KG1 (cell line): ENCODE measurements at places on chromosomes 5 and 9.

GRCh38 chr5:16565118-16565517 is 51.7 kb downstream of the RETREG1 start:
- DNase-seq: no peak

DNA sequence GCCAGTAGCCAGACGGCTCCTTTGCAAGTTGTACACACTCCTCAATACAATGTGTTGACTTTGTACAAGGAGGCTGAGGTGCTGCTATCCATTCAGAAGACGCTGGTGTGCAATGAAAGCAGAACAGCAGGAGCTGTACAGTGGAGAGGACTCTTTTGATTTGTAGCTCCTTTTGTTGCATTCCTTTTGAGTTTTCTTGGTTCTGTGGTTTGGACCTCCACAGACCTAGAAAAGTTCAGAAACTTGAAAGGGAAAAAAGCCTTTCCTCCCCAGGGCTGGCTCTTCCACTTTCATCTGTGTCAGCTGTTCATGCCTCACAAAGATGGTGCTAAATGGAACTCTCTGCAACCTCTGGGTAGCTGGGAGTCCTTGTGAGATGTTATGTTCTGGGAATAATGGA is 117.4 kb downstream of the MAT2B start:
- no peak for DNase-seq

DNA sequence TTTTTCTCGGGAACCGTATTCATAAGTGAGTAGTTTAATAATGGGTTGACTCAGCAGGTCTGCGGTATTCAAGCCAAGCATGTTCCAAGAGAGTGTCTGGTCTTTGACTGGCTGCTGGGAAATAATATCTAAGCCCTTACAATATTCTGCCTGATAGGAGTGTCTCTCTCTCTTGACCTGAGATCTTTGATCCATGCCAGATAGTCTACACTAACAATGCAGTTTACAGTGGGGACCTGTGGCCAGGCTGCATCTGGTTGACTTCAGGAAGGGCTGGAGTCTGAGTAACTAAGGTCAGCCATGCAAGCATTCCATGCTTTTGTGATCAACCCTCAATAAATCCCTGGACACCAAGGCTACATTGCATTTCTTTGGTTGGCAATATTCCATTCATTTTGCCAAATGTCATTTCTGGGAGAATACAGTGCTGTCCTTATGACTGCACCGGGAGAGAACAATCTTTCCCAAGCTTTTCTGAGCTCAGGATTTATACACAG is 195.5 kb downstream of the SEMA5A start:
- DNase-seq: no peak

DNA sequence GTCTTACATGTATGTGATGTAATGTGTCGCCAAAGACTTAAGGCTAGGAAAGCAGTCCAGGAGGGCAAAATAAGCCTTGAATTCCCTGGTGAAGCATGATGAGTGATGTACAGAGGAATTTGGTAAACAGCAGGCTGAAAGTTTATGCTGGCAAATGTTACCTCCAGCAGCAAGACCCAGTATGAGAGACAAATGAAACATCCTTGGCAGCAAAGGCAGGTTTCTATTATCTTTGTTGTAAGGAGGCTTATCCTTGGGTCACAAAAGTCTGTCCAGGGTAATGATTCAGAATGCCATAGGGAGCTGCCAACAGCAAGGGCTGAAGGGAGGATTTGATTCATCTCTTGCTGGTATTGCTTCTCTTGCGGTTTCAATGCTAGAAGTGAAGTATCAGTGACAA is 75.9 kb upstream of the HTR4 start:
- no peak for DNase-seq

DNA sequence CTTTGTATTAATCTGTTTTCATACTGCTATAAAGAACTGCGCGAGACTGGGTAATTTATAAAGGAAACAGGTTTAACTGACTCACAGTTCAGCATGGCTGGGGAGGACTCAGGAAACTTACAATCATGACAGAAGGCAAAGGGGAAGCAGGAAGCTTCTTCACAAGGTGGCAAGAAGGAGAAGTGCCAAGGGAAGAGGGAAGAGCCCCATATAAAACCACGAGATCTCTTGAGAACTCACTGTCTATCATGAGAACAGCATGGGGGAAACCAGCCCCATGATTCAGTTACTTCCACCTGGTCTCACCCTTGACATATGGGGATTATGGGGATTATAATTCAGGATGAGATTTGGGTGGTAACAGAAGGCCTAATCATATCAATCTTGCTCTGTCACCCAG is 60.9 kb upstream of the CHD1 start:
- peak; percentile 49 for DNase-seq

DNA sequence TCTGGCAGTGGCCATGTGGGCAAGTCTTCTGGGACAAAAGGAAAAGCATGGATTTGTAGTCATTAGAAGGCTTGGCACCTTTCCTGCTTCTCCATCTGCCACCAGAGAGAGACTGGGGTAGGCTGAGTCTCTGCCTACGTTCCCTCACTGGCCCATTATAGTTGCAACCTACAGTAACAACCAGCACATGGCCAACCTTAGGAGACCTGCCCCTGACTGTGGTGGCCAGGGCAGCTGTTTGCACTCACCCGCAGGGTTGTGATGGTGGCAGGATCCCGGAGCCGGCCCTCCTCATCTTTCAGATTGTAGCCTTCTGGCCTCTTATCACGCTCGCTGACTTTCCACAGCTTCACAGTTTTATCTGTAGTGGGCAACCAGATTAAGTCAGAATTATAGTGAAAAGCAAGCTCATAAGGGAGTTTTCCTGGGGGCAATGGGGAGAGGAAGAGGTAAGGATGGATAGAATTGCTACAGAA is 174.9 kb upstream of the GPR151 start:
- no peak for DNase-seq

DNA sequence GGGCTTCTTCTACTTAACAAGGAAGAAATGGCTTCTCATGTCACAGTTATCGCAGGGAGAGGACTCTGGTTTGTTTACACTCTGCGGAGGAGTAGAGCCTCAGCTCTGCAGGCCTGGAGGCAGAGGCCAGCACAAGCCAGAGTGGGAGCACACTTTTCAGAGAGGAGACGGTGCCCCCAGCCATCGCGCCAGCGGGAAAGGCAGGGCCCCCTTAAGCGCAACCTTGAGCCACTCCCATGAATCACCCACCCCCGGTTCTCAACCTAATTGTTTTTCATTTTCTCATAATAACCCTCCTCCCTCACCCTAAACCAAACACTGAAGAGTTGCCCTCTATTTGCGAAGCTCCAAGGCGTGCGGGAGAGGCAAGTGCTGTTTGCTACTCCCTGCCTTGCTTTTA is 208.4 kb upstream of the TBCA start:
- DNase-seq: no peak

GRCh38 chr5:1280177-1281037 is 14.5 kb downstream of the TERT start:
- DNase-seq: no peak

DNA sequence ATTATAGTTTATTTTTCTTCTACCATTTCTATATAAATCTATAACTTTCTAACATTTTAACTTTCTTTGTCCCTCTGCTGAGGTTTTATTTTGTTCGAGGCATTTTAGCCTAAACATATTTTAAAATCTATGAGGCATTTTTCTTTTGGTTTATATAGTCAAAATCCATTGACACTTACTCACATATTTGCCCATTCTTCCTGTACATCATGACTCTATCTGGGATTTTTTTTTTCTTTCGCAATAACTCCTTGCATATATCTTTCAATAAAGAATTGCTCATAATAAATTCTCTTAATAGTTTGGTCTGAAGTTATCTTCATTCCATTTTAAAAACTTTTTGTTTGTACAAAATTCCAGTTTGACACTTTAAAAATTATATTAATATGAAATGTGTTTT is 632.3 kb downstream of the TLE4 start:
- DNase-seq: no peak

DNA sequence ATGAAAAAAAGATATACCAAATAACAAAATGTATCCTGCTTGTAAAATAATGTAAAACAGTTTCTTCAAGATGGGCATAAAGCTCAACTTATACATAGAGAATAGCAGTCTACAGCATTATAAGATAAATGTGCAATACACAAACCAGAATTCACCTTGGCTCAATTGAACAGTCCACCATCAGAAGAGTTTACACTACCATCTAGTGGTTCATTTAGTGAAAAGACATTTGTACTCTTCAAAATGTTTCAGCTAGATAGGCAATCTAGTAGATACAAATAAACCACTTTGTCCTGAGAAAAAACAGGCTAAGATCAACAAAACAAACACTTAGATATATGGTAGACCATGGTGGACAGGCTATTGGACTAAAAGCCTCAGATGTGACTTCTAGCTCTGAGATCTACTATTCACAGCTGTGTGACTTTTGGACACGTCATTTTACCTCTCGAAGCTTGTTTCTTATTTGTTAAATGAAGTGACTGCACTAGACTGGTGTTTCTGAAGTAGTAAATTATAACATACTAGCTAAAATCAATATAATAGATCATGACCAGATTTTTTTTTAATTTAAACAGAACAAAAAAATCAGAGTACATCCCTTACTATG is 22.1 kb upstream of the TPD52L3 start:
- no peak for DNase-seq

DNA sequence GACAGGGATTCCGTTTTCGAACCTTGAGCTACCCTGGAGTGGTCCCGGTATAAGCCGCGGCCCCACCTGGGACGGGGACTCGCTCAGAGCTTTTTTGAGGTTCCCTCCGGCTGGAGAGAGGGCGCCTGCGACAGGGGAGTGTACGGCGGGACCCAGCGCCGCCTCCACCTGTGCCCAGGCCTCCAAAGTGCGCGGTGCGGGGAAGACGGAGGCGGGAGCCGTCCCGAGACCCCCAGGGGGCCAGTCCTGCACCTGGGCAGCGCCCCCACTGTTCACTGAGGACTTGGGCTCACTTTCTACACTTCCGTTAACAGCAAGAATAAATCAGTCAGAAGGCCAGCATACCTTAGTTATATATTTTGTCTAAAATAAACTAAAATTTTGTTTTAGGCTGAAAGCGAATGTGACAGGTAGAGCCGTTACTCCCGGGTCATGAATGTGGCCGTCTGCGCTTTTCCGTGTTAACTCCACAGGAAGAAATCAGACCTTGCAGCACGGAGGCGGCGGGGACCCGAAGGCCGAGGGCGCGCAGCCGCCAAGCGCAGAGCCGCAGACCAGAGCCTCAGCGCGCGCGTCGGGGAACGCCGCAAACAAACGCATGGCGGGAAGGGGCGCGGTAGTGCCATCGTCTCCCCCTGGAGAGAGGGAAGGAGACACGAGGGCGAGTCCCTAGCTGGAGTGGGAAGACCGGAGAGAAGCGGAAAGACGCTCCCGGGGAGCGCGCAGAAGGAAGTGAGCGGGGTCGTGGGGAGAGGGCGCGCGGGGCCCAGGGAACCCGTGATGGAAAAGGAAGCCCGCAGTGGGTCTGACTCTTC is 14.1 kb downstream of the TRIM7 start:
- no peak for DNase-seq

DNA sequence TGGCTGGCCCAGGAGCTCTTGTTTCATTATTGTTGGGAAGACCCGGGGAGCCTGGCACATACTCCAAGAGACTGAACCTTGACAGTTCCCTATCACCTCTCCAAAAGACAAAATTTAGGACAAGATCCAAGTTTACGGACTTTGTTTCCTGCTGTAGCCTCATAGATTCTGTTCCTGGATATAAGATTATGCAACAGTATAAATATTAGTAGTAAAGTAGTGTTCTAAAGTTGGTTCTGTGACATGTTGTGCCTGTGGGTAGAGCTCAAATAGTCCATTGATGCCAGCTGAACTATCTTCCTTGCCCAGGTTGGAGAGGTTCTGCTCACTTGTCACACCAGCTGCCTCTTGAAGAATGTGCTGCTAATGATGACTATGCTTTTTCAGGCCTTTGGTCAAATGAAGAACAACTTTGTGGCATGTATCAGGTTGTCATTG is 430.2 kb downstream of the DMAC1 start:
- DNase-seq: no peak

DNA sequence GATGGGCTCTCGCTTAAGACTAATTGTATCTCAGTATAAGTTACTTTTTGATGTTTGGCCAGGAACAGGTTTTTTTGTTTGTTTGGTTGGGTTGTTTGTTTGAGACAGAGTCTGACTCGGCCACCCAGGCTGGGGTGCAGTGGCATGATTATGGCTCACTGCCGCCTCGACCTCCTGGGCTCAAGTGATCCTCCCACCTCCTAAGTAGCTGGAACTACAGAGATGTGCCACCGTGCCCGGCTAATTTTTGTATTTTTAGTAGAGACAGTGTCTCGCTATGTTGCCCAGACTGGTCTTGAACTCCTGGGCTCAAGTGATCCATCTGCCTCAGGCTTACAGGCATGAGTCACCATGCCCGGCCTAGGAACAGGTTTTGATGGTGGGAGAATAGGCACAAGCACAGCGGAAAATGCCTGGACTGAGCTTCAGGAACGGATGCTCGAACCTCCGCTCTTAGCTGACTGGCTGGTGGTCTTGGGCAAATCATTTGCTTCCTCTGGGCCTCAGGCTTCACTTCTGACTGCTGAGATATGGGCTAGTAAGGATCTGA is 11.4 kb upstream of the SYNPO start:
- DNase-seq: no peak
